ENCODE measurements at places on chromosomes 7 and 10. TPM values are rescaled to one million over a fixed set of nuclear protein-coding genes. Genes with fewer than 3 reads are reported as not detected.

DNA sequence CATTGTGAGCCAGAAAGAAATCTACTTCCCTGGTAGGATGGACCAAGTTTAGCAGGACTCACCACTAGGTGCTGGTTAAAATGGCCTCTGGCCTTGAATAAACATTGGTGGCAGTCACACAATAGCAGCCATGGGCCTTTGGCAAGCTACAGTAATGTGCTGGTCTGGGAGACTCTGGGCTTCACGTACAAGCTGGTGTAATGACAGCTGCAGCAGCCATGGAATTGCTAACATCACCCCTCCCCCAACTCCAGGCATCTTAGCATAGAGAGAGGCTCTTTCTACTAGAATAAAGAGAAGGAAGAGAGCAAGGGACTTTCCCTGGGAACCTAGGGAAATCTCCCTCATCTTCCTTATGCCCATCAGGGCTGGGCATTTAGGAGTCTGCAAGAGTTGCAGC, 205.1 kb upstream of the SEMA3A start:
- no peaks in the 10 kb centered on the region for H3K27me3 ChIP-seq
- no peak overlapping the region for H3K27ac ChIP-seq
- H3K36me3 ChIP-seq, result peaks cover 11% of the 10 kb centered on the region
- H3K4me1 ChIP-seq, result no peaks in the 10 kb centered on the region

The EPO gene
- total RNA-seq, result 0.33 TPM

The CPA1 gene
- total RNA-seq, result not detected

The ARHGAP22 gene
- 1.9 TPM for total RNA-seq

DNA sequence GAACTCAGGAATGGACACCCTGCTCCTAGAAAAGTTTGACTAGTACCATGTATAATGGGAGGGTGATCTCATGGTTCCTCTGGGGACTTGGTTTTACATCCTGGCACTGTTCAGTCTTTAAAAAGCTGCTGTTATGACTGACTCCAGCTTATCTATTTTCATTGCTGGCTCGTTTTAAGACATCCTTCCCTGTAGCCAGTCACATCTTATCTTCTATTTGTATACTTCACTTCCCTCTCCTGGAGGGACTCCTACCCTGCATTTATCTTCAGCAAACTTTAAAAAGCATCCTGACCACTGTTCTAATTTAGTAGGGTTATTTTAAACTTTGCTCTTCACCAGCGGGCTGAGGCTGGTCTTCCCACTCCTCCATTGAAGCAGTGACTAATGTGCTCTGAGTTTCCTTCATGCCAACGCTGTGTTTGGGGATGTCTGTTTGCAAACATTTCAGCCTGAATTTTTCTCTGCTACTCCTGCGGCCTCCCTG, 72.9 kb upstream of the ARMC3 start:
- H3K27ac ChIP-seq, result no peak overlapping the region
- H3K36me3 ChIP-seq, result no peaks in the 10 kb centered on the region
- no peak for DNase-seq
- no peaks in the 10 kb centered on the region for H3K4me1 ChIP-seq
- H3K4me3 ChIP-seq, result no peak overlapping the region

DNA sequence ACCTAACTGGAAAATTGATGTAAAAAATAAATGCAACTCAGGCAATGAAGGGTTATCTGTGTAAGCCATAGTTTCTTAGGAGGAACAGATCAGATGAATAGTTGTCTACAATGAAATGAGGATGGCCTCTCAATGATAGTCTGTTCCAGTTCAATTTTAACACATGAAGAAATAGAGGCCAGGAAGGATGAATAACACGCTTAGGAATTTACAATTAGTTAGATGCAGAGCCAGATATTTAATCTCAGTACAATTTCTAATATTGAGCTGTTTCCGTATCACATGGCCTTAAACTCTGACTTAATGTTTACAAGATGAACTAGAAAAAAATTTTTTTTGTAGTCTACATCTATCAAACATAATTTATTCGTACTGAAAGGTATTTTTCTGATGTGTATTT, 176.6 kb downstream of the GALNT11 start:
- no peak for DNase-seq
- no peaks in the 10 kb centered on the region for H3K4me1 ChIP-seq
- H3K27ac ChIP-seq, result no peak overlapping the region
- peaks cover under 1% of the 10 kb centered on the region for H3K27me3 ChIP-seq
- H3K36me3 ChIP-seq, result peaks cover 10% of the 10 kb centered on the region

GRCh38 chr7:129689995-129690581, 78.6 kb downstream of the NRF1 start:
- peaks cover 2% of the 10 kb centered on the region for H3K27me3 ChIP-seq
- peaks cover 2% of the 10 kb centered on the region for H3K4me1 ChIP-seq
- no peak for DNase-seq
- H3K36me3 ChIP-seq, result peaks cover 7% of the 10 kb centered on the region
- no peak overlapping the region for H3K27ac ChIP-seq

GRCh38 chr7:11911900-11912299, 79.9 kb upstream of the THSD7A start:
- H3K27me3 ChIP-seq, result no peaks in the 10 kb centered on the region
- H3K4me1 ChIP-seq, result peaks cover 6% of the 10 kb centered on the region
- no peaks in the 10 kb centered on the region for H3K36me3 ChIP-seq
- DNase-seq, result peak; percentile 8
- H3K4me3 ChIP-seq, result no peak overlapping the region

The GLI3 gene
- total RNA-seq, result 24.9 TPM

The SLC39A12 gene
- total RNA-seq, result 0.10 TPM

- no peak overlapping the region for H3K27ac ChIP-seq
- H3K4me3 ChIP-seq, result no peak overlapping the region
- DNase-seq, result no peak
These were observed 1078.0 kb downstream of the LRMDA start for GRCh38 chr10:76509446-76509845.

DNA sequence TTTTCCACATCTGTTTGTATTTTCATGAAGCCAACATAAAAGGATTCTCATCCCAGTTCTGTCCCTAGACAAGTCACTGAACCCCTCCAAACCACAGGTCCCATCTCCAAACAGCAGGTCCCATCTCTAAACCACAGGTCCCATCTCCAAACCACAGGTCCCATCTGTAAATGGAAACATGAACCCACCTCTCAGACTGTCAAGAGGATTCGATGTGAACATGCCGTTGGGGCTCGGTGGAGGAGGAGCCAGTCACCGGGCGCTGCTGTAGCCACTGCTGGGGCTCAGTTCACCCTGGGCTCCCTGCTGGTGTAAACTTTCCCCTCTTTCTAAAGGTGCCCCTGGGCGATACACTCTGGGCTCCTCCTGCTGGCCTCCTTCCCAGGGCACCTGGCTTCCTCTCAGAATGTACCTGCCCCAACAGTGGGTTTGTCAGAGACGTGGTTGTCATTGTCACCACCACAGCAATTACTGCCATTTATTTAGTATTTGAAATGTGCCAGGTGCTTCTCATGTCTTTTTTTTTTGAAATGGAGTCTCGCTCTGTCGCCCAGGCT, 13.0 kb downstream of the LHPP start:
- H3K27me3 ChIP-seq, result peaks cover 2% of the 10 kb centered on the region
- DNase-seq, result no peak
- H3K27ac ChIP-seq, result no peak overlapping the region
- peaks cover 3% of the 10 kb centered on the region for H3K4me1 ChIP-seq

The WNT8B gene
- total RNA-seq, result not detected

DNA sequence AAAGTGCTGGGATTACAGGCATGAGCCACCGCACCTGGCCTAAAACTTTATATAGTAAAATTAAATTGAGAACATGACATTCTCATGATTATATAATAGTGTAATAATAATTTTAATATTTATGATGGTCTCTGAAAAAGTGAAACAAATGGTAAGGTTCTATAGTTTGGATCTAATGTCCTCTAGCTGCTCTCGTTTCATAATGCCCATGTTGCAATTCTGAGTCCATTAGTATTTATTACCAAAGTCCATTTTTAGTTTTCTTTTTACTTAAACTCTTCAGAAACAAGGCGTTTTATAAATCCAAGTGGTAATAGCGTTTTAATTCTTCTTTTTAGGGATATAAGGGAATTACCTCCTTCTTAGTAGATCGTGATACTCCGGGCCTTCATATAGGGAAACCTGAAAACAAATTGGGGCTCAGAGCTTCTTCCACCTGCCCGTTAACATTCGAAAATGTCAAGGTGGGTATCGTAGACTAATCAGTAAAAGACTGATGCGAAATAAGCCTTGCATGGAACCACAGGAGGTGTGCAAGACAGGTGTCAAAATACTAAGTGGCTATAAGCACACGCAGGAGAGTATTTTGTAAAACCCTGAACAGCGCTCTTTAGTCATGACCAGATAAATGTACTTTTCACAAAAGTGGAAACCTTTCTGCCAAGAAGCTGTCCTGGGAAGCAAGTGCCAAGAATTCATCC, 34.1 kb downstream of the ACADSB start:
- H3K27me3 ChIP-seq, result peaks cover 2% of the 10 kb centered on the region
- no peak overlapping the region for H3K4me3 ChIP-seq
- H3K27ac ChIP-seq, result no peak overlapping the region
- peaks cover 31% of the 10 kb centered on the region for H3K4me1 ChIP-seq

GRCh38 chr7:46999866-47000265, 582.0 kb downstream of the TNS3 start:
- no peak for DNase-seq
- no peak overlapping the region for H3K27ac ChIP-seq
- H3K4me1 ChIP-seq, result no peaks in the 10 kb centered on the region
- no peak overlapping the region for H3K4me3 ChIP-seq
- H3K27me3 ChIP-seq, result no peaks in the 10 kb centered on the region
- H3K36me3 ChIP-seq, result no peaks in the 10 kb centered on the region

The TAS2R4 gene
- 1.1 TPM for total RNA-seq

- peaks cover 14% of the 10 kb centered on the region for H3K4me1 ChIP-seq
- no peak for DNase-seq
- no peak overlapping the region for H3K27ac ChIP-seq
- no peaks in the 10 kb centered on the region for H3K36me3 ChIP-seq
- no peaks in the 10 kb centered on the region for H3K27me3 ChIP-seq
These were observed 11.6 kb upstream of the PDZD8 start for GRCh38 chr10:117386805-117387204.

- H3K4me3 ChIP-seq, result peak overlapping the region; percentile 57
- H3K36me3 ChIP-seq, result peaks cover 38% of the 10 kb centered on the region
- H3K4me1 ChIP-seq, result peaks cover 13% of the 10 kb centered on the region
- H3K27ac ChIP-seq, result peak overlapping the region; percentile 25
- no peak for DNase-seq
These were observed 54.4 kb downstream of the SH3PXD2A start for GRCh38 chr10:103800789-103801540.

The SLC13A4 gene
- total RNA-seq, result not detected

The PLAC9 gene
- not detected for total RNA-seq

DNA sequence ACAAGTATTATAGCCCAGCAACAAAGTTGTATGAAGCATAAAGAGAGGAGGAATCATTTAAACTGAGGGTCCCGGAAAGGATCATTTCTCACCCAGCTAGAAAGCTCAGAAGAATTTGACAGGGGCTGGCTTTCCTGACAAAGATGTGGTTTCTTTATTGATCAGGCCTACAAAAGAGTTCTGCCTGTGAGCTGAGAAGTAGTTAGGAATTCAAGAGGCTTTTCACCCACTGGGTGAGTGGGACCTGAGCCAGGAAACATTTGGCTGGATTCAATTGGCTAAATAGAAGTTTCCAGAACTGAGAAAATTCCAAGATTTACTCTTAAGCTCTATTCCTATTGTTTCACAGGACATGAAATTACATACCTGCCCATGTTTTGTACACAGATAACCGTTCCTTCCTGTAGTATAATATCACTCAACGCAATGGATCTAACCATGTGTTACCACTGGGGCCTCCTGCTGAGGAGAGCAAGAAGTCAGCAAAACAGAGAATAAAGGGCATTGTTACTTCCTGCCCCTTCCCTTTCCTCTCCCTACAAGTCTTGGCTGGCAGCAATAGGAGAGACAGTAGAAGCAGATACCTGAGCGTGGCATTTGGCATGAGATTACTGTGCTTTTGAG, 53.9 kb upstream of the PAPSS2 start:
- H3K27me3 ChIP-seq, result peaks cover 2% of the 10 kb centered on the region
- peaks cover 18% of the 10 kb centered on the region for H3K4me1 ChIP-seq

- H3K4me3 ChIP-seq, result no peak overlapping the region
- H3K4me1 ChIP-seq, result no peaks in the 10 kb centered on the region
- H3K27ac ChIP-seq, result no peak overlapping the region
- no peak for DNase-seq
- H3K36me3 ChIP-seq, result peaks cover 21% of the 10 kb centered on the region
These were observed 18.4 kb downstream of the VTI1A start for GRCh38 chr10:112465299-112465883.

The PILRA gene
- total RNA-seq, result 4.2 TPM

Data from endothelial cell (in vitro differentiated cells).